Muscle of leg (tissue), 16 donors: ENCODE measurements at places on chromosomes 5 and 9.
A peak's percentile ranks its signal among the peaks of the same experiment; 100 is the strongest.

GRCh38 chr5:148394587-148395019 lies 10.8 kb downstream of the FBXO38 start:
- no peak for DNase-seq

- no peak for DNase-seq
These were observed 63.1 kb upstream of the EPB41L4B start for GRCh38 chr9:109383947-109384346.

DNA sequence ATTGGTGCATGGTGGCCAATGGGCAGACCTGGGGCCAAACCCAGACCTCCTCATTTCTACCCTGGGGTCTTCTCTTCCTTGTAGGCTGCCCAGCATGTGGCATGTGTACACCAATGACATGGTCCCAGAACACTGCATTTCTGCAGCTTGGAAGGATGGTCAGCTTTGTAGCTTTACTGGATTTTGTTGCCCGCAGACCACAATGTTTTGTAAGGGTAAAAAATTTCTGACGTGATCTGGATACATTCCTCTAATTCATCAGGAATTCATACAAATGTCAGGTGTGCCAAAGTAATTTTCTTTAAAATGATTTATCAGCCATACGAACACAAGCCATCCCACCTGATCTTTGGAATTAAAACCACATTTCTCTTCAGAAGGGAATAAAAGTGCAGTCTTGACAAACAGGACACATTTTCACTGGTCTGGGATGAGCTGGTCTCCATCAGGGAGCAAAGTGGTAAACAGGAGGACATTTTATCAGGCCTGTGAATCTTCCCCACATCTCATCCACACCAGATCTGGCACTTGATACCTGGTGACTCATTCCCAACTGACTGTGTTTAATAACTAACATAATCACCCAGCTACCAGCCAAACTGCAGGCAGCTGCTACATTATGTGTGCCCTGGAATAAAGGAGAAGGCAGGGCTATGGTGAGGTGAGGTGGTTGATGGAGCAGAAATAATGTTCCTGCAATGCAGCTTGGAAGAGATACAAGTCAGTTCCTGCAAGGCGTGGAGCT lies 103.9 kb downstream of the SPOCK1 start:
- DNase-seq: no peak

DNA sequence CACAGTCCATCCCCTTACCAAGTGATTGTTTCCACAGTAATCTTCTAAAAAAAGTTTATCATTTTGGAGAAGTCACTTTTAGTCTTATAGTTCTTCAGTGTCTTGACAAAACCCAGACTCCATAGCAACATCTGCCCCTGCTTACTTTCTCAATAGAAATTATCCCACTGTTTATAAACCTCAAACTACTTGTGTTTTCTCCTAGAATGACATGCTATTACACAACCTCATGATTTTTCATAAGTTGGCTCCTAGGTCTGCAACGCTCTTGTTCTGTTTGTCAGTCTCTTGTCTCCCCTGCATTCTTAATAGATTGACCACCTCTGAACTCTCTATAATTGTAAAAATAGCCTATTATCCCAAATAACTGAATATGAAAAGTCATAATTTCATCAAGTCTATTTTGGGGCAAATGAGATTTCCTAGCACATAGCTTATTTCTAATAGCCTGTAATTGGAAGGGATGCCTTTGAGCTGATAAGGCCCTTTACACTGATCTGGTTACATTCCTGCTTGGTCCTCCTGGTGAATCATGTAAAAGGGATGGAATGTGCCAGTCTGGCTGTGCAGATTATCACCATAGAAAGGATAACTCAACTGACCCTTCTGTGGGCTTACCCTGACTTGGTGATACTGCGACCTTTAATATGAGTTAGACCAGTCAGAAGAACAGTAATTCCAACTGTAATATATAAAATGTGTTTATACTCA lies 69.6 kb downstream of the CHSY3 start:
- DNase-seq: no peak

GRCh38 chr9:91004992-91005391 lies 203.4 kb downstream of the SYK start:
- DNase-seq: no peak

GRCh38 chr5:163503106-163504078 lies 2.0 kb upstream of the MAT2B start:
- peak; percentile 93 for DNase-seq

GRCh38 chr9:95793924-95794828 lies 81.3 kb upstream of the ERCC6L2 start:
- DNase-seq: peak; percentile 64

- no peak for DNase-seq
These were observed 169.7 kb downstream of the GOLPH3 start for GRCh38 chr5:32004404-32004803.

- DNase-seq: no peak
These were observed 14.9 kb downstream of the FOXI1 start for GRCh38 chr5:170120576-170120975.

GRCh38 chr5:35134278-35135030 lies 86.7 kb upstream of the AGXT2 start:
- DNase-seq: no peak

- DNase-seq: no peak
These were observed 140.9 kb upstream of the PIK3R1 start for GRCh38 chr5:68074633-68075032.

DNA sequence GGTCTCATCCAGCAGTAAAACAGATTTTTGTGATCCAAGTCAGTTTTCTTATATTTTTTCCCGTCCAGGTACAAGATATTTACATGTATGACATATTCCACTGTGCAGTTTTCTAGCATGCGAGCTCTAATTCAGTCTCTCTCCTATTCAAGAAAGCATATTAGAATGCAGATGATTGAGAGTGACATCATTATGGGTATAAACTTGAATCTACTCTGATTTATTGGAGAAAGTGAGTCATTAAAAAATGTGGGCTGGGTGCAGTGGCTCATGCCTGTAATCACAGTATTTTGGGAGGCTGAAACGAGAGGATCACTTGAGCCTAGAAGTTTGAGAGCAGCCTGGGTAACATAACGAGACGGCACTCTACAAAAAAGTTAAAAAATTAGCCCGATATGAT lies 6.2 kb downstream of the FER start:
- DNase-seq: no peak

GRCh38 chr9:86217076-86217755 lies 42.2 kb downstream of the C9orf153 start:
- DNase-seq: no peak

GRCh38 chr9:77304543-77304942 lies 127.2 kb downstream of the VPS13A start:
- no peak for DNase-seq
